ENCODE measurements at places on chromosomes 2 and 18. TPM values are rescaled to one million over a fixed set of nuclear protein-coding genes. Genes with fewer than 3 reads are reported as not detected.

Gene TMEM247
- not detected for total RNA-seq

Gene ST3GAL5
- total RNA-seq = 9.5 TPM

Gene RNU2-63P
- total RNA-seq = 12.6 TPM

Gene LMAN1
- total RNA-seq = 146 TPM

Gene ZNF385B
- total RNA-seq = not detected

Gene VIT
- total RNA-seq = not detected

Gene SCN7A
- not detected for total RNA-seq

Gene NGEF
- total RNA-seq = not detected

Gene IL1RL1
- 0.22 TPM for total RNA-seq

Gene CFC1
- total RNA-seq = not detected

Gene ITGB6
- total RNA-seq = not detected

Gene DLGAP1
- total RNA-seq = not detected

Gene CCDC68
- not detected for total RNA-seq

Gene SOWAHC
- 0.44 TPM for total RNA-seq

Gene ATP6V1B1
- not detected for total RNA-seq

Gene CD302
- 0.35 TPM for total RNA-seq

Gene ADI1
- 49.8 TPM for total RNA-seq

Gene ANTXR1
- total RNA-seq = 0.17 TPM

Gene WDR54
- total RNA-seq = 70.8 TPM

Gene RIT2
- total RNA-seq = not detected

Gene CD8B2
- 0.10 TPM for total RNA-seq

Gene LDAH
- 31.1 TPM for total RNA-seq

Gene SERPINB7
- not detected for total RNA-seq

Gene SDC1
- total RNA-seq = 0.67 TPM

Gene REG1B
- not detected for total RNA-seq

Measured in activated naive CD4-positive, alpha-beta T cell treated with anti-CD3 and anti-CD28 coated beads for 36 hours (primary cell).